ENCODE measurements at places on chromosomes 6 and 20.

DNA sequence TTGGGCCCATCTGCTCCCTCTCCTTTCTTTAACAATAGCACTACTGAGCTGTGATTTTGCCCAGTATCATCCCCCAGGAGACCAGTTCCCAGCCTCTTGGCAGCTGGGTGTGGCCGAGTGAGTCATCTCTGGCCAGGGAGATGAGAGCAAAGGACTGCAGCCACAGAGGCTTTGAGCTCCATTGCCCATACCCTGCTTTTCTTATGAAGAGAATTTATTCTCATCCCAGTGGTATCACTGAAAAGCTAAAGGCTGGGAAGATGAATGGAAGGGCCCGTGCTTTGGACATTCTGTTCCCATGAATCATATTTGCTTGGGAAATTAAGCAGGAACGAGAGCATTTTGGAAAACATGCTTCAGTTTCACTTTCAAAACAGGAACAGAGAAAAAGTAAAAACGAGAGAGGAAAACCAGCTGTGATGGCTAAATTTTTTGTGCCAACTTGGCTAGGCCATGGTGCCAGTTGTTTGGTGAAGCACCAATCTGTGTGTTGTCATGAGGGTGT is 14.9 kb downstream of the CST3 start:
- DNase-seq = peak; percentile 97

DNA sequence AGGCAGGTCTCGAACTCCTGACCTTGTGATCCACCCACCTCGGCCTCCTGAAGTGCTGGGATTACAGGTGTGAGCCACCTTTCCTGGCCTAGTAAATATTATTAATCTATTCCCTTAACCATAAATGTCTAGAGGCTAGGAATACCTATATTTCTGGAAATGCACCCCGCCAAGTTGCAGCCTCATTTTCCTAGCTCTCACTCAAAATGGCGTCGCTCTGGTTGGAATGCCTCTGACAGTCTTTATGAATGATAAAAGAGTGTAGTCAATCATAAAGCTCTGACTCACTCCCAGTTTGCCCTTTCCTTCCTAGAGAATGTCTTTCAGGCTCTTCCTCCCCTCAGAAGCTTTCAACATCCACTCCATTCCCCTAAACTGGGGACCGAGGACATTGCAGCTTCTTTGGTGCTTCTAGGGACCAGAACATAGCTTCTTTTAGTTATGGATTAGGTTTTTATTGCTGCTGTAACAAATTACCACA is 14.1 kb upstream of the TRIM26 start:
- DNase-seq = no peak

DNA sequence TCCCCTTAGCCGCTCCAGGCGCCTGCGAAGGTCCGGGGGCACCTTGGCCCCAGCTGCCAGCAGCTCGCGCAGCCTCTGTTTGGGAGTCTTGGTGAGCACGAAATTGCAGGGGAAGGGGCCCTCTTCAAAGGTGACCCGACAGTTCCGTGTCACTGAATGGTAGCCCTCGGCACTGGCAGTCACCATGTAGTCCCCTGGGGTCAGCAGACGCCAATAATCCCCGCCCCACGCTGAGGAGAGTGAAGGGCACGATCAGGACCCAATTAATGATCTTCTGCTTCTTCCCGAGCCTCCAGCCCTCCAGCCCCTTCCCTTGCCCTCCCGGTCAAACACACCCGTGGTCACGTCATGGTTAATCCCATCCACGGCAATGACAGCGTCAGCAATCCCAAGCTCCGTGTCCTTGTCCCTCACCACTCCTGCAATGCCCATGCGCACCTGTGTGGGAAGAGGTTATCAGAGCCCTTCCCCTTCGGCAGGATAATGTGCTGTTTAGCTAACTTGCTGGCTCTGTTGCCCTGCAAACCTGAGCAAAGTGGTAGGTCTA is 6.2 kb downstream of the CPXM1 start:
- no peak for DNase-seq

- DNase-seq = peak; percentile 94
Observed at GRCh38 chr6:156719720-156720563, 57.2 kb upstream of the ARID1B start.

DNA sequence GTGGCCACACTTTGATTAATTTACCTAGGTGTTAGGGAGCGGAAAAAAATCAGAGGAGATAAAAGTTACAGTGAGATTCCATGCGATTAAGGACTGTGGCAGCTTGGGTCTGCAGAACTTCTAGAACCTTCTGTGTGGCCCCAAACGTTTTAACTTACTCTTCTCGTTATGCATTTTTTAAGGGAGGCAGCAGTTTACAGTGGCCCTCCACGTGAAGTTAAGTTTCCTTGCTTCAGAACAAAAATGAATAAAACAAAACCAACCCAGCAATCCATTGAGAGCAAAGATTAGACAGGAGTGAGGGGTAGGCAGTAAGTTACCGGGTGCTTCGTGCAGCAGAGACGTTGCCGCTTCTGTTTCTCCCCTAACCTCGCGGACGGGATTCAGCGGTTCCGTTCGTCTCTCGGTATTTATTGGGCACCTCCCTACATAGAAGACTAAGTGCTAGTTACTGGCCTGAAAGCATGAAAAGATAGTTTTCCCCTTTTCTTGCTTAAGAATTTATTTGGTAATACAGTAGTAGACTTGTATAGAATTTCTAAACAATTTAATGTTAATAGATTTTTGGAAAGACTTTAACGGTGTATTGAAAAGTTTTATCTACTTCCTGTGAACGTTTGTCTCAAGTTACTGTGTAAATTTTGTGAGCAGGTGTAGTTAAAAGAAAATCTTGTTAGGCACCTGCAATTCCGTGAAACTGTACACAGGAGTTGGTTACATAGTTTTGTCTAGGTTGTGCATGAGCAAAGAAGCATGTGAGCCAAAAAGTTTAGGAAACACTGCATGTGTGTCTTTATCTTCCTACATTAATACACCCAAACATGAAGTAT is 1.1 kb downstream of the BAG2 start:
- no peak for DNase-seq

DNA sequence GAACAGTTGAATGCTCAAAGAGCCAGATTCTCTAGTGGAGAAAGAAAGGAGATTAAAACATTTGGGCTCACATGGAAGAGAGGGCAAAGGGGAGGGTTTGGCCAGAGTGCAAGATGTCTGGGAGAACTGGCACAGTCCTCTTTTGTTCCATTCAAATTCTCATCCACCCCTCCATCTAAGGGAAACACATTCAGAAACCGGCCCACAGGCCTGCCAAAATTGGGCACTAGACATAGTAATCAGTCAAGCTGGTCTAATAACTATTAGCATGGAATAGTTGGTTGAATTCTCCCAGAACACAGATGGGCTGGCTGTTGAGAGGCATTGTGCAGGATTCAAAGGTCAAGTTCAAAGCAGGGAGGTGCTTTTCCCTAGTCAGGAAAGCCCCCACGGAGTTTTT is 341.4 kb upstream of the IRAK1BP1 start:
- DNase-seq = no peak

GRCh38 chr20:44959082-44959637 is 1.0 kb downstream of the TOMM34 start:
- DNase-seq = no peak

- no peak for DNase-seq
Observed at GRCh38 chr20:54048891-54049545, 21.4 kb downstream of the BCAS1 start.

GRCh38 chr6:268394-268935 is 23.8 kb upstream of the DUSP22 start:
- no peak for DNase-seq

GRCh38 chr6:24052590-24052961 is 73.4 kb upstream of the NRSN1 start:
- DNase-seq = no peak

GRCh38 chr20:20926222-20926905 is 179.8 kb downstream of the LINC00237 start:
- DNase-seq = no peak

DNA sequence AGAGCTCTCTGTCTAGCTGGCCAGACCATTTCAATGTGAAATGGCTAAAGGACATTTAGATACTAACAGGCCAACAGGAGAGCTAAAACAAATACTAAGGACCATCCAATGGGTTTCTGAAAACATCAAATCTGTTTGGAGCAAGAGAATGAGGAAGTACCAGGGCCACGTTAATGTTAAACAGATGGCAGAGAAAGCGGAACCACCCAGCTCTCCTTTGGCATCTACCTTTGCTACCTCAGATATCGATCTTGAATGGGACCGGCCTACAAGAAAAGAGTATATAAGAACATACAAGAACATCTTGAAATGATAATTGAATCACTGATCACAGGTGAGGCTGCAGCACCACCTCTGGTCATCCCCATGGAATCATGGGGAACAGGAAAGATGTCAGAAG is 31.8 kb downstream of the KCNK5 start:
- no peak for DNase-seq

GRCh38 chr20:33563788-33564187 is 73.9 kb downstream of the CBFA2T2 start:
- no peak for DNase-seq

GRCh38 chr6:43013097-43013842 is 476 bp downstream of the MEA1 start:
- DNase-seq = no peak

- peak; percentile 25 for DNase-seq
Observed at GRCh38 chr20:14245368-14245970, 91.9 kb downstream of the FLRT3 start.

DNA sequence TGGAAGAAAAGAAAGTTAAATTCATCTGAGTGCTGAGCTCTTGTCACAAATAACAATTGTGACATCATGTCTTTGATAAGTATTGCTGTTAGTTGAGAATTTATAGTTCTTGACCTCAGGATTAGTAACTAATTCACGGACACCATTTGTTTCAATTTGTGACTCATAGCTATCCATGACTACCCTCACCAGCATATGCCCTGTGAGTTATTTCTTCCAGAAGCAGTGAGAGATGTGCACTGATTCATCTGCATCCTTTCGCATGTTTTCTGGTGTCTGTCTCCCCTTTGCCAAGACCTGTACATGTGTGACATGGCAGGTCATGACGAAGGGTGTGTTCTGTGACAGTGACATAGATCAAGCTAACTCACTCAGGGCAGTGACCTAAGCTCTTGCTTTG is 86.9 kb downstream of the SOBP start:
- DNase-seq = peak; percentile 54

DNA sequence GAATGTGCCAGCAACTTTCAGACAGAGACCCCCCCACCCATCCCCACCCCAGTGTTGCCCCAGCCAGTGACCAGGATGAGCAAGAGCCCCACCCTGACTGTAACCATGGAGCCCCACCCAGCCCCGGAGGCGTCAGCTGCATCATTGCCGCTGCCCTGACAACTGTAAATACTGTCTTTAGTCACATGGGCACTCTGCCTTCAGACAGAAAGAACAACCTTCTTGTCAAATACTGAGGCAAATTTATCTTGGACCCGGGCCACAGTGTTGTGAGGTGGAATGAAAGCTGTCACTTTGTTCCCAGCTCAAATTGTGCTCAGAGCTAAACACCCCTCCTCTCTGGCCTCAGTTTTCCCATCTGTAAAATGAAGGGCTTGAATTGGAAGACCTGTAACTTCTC is 23.7 kb downstream of the MOCS3 start:
- no peak for DNase-seq

- no peak for DNase-seq
Observed at GRCh38 chr6:40362859-40363258, 224.3 kb downstream of the LRFN2 start.

- no peak for DNase-seq
Observed at GRCh38 chr6:35035481-35036030, 105.6 kb downstream of the TCP11 start.

DNA sequence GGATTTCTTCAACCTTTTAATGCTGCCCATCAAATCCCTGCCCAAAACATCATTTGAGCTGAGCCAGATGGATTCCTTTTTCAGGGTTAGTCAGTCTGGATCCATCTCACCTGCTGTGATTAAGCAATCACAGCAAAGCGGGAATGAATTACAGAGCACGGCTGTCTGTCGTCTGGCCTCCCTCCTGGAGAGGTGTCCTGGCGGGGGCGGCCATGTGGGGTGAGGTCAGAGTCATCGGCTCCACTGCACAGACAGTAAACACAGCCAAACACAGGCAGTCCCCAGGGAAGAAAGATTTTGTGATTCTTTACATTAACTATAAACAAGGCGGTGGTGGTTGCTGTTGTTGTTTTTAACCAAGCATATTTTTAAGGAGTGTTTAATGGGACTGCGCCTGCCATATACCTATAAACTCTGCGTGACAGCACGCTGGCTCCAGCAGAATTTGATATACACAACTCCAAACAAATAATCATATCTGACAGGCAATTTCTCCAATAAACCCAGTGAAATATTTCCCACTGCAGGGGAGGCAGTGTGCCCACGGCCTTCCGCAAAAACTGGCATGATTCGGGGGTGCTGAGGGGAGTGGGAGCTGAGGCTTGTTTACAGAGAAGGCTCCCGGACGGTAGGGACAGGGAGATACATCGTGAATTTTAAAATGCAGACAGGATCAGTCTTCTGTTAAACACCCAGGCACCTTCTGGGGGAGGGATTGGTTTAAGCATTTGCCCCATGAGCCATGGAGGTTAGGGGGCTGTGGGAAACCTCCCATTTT is 232.0 kb upstream of the PMEPA1 start:
- DNase-seq = no peak

DNA sequence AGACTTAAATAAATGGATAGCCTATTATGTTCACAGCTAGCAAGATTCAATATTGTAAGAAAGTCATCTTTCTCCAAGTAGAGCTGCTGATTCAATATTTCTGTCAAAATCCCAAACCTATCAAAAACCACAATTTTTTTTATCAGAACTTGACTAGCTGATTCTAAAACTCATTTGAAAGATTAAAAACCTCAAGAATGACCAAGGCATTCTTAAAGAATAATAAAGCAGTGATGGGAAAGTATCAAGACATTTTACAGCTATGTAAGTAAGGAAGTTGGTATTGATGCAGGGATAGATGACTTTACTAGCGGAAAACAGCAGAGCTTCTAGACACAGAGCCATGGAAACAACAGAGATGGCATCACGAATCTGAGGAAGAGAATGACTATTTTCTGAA is 64.7 kb downstream of the SAMD3 start:
- no peak for DNase-seq

GRCh38 chr20:38599410-38599882 is 2.2 kb upstream of the ARHGAP40 start:
- no peak for DNase-seq

- DNase-seq = no peak
Observed at GRCh38 chr6:149081281-149081680, 236.2 kb upstream of the TAB2 start.

GRCh38 chr20:4160761-4161305 is 145.5 kb upstream of the RNF24 start:
- DNase-seq = peak; percentile 41

- no peak for DNase-seq
Observed at GRCh38 chr6:130625825-130626527, 201.2 kb upstream of the SMLR1 start.

- DNase-seq = no peak
Observed at GRCh38 chr6:109224107-109224875, 129.0 kb downstream of the CEP57L1 start.

- DNase-seq = no peak
Observed at GRCh38 chr6:29806387-29806786, 21.2 kb upstream of the HLA-G start.

DNA sequence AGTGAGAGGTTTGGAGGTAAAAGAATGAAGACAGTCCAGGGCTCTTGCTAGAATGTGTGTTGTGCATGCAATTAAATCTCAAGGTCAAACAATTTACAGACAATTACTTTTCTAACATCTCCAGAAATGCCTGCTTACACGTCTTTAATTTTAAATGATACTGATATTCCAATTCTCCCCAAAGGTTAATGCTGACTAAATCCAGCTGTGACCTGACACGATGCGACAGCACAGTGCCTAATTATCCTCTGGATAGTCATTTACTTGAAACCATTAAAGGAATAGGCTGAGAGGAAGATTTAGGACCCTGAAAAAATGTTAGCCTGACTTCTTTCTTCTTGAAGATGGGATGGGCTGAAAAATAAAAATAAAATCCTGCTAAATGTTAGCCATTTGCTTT is 178.2 kb upstream of the MMS22L start:
- no peak for DNase-seq

GRCh38 chr6:83592770-83593394 is 80.5 kb downstream of the PRSS35 start:
- DNase-seq = no peak
